ENCODE measurements at places on chromosomes 4 and X.

- DNase-seq = no peak
Observed at GRCh38 chr4:49221209-49221608, 235.1 kb downstream of the CWH43 start.

DNA sequence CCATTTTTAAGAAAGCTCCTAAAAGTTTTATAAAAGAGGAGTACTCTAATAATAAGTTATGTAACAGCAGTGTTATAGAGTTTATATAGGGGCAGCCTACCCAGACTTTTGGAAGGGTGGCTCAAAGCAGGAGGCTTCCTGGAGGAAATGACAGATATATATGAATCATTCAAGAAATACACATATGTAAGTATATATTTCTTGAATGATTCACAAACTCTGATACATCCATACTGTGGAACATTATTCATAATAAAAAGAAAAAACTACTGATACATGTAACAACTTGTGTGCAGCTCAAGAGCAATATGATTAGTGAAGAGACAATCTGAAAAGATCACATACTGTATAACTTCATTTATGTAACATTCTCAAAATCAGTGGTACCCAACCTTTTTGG lies 166.2 kb downstream of the WDFY3 start:
- DNase-seq = no peak

DNA sequence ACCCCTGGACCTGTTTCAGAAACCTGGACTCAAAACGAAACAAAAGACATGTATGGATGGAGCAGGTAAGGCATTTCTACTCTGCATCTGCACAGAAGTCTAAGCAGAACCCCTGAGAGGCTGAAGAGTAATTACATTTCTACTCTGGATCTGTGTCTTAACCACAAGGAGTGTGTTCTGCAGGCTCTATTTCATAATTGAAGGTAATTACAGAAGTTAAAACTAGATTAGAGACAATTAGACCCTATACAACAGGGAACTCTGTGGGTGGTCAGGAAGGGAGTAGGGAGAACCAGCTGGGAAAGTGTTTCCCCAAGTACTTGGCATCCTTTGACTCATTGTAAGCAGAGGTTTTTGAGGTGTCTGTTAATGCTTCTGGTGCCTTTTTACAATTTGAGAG lies 69.8 kb downstream of the IGSF1 start:
- no peak for DNase-seq

DNA sequence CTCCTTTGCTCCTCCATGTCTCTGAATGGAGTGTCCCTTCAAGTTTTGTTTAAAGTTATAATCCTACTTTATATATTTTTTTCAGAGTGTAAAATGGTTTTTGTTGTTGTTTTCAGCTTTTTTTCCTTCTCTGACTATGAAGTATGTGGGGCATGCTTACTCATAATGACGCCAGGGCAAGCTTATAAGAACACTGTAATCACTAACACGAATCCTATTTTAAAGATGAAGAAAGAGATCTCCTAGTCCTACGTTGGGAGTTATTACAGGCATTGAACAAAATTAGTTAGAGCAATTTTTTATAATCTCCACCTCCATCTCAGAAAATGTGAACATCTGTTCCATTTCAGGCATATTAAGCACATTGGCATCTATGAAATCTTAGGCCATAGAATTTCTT lies 268.1 kb upstream of the MAGEB2 start:
- DNase-seq = no peak

GRCh38 chr4:134695433-134695832 lies 493.8 kb upstream of the PABPC4L start:
- no peak for DNase-seq

DNA sequence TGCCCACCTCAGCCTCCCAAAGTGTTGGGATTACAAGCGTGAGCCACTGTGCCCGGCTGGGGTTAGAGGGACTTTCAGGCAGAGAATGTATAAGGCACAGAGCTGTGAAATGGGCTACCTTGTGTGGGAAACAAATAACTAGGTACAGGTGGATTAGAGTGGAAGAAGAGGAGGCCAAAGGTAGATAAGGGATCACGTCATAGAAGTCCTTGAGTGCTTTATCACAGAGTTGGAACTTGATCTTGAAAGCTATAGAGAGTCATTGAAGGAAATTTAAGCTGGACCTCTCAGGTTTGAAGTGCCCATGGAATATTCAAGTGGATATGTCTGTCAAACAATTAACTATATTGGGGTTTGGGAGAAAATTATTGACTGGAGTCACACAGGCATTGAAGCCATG lies 8.4 kb downstream of the N4BP2 start:
- DNase-seq = no peak

GRCh38 chr4:108840426-108840975 lies 77.6 kb upstream of the ETNPPL start:
- DNase-seq = no peak

DNA sequence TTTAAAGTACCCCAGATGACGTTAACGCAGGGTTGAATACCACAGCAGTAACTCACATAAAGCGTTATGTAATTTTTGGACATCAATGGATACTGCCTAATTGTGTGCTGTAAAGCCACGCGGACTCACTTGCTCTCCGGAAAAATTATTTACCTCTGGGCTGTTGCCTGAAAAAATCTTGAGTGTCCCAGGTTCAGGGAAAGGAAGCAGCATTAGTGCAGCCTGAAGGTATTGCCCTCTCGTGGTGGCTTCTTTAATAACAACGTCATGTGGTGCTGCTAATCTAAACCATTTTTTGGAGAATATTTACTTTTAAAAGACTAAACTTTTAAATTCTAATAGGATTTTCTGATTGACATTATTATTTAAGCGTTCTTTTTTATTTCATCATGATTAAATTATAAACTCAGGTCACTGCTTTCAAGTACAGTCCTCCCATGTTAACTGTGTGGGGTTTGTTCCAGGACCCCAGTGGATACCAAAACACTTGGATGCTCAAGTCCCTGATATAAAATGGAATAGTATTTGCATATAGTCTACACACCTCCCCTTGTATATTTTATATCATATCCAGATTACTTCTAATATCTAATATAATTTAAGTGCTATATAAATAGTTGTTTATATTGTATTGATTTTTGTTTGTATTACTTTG lies 384.8 kb downstream of the FAM133A start:
- no peak for DNase-seq

DNA sequence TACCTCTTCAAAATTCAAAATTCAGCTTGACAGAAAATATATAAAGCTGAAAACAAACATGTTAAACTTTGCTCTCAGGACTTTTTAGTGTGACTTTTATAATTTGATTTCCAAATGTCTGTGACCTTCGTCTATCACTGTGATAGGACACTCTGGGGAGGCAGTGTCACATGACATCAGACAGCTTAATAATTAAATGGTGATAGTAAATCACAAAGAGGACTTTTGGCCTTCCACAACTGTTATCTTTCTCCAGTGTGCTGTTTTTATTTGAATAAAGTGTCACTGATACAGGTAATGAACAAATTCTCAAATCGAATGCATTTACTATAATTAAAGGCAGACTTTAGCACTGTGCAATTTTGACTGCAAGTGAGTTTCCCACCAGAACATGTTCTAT lies 83.1 kb downstream of the MID1 start:
- DNase-seq = no peak
